IPS DF 6.9 (cell line): ENCODE measurements at places on chromosomes 5 and 9.

DNA sequence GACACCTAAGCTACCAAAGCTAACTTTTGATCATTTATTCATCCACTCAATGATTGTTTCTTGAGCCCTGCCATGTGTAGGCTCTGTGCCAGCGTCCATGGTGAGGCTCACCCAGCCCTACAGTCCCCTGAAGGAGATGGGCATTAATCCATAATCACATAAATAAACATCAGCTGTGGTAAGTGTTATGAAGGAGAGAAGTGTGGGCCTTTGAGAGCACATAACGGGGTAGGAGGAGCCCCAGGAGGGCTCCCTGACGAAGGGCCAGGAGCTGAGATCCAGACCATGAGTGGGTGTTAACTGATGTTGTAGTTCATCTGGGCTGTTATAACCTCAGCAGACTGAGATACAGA, 53.9 kb upstream of the AFAP1L1 start:
- H3K27ac ChIP-seq = no peak overlapping the region
- no peak for DNase-seq
- no peak overlapping the region for H3K4me3 ChIP-seq
- H3K36me3 ChIP-seq = no peaks in the 10 kb centered on the region
- no peaks in the 10 kb centered on the region for H3K27me3 ChIP-seq

DNA sequence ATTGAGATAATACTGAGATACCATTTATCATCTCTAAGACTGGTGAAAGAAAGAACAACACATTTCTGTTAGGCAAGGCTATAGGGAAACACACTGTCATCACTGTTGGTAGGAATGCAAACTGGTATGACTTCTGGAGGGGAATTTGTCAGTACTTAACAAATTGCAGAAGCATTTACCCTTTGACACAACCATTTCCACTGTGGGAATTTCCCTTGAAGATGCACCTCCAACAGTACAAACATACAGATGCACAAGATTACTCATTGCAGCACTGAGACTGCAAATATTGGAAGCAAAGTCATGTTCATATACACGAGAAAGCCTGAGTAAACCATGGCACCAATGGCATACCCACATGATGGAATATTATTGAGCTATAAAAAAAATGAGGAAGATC, 17.6 kb downstream of the GM2A start:
- peaks cover 10% of the 10 kb centered on the region; the same call in 1 of the 2 replicates for H3K36me3 ChIP-seq
- H3K4me1 ChIP-seq = no peaks in the 10 kb centered on the region; the same call in 1 of the 2 replicates
- H3K27ac ChIP-seq = no peak overlapping the region
- no peak overlapping the region for H3K4me3 ChIP-seq

- no peaks in the 10 kb centered on the region for H3K27me3 ChIP-seq
- H3K4me1 ChIP-seq = no peaks in the 10 kb centered on the region
- no peak overlapping the region for H3K4me3 ChIP-seq
- no peaks in the 10 kb centered on the region for H3K36me3 ChIP-seq
- DNase-seq = no peak
- H3K27ac ChIP-seq = no peak overlapping the region
These were observed 460.4 kb downstream of the CTNND2 start for GRCh38 chr5:11443831-11444230.

DNA sequence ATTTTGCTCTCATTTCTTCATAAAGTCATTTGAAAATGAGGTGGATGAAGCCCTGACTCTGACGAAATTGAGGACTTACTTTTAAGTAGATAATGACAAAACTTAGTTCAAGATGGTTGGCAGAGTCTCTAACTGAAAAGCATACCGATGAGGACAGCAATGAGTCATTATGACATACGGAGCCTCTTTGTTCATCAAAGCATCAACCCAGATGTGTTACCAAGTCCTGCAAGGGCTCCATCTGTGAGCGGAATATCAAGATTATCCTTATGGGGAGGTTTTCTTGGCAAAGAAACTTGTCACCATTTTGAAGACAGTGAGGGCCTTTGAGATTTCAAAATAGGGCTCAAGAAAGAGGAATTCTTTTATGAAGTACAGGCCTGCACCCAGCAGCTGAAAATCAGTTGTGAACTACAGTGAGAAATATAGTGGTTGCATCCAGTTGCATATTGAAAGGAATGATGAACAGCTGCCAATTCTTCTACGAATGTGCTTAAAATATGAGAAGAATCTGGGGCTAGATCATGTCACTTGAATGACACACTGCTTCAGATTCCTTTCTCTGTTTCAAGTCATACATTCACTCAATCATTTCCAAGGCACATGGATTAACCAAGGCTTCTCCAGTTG, 86.6 kb upstream of the SLC24A2 start:
- no peak for DNase-seq
- no peaks in the 10 kb centered on the region for H3K27me3 ChIP-seq
- H3K4me3 ChIP-seq = no peak overlapping the region
- no peaks in the 10 kb centered on the region for H3K4me1 ChIP-seq
- no peak overlapping the region for H3K27ac ChIP-seq

DNA sequence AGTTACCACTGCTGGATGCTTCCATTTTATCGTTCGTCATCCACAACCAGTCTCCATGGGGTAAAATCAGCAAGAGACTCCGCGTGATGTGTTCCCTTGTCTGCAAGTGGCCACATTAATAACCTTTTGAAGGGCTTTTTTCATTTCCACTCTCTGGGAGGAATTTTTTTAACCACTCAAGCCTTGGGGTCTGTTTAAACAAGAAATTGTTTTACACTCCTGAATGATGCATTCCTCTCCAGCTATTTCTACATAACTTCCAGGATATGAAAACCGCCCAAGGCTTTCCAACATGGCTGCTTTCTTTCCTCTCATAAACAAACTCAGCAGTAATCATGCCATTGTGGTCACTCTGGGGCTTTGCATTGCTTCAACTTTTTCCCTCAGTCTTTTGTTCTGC, 217.2 kb upstream of the DAPK1 start:
- no peak for DNase-seq
- H3K4me3 ChIP-seq = no peak overlapping the region
- no peak overlapping the region for H3K27ac ChIP-seq
- no peaks in the 10 kb centered on the region for H3K36me3 ChIP-seq
- no peaks in the 10 kb centered on the region for H3K4me1 ChIP-seq
- no peaks in the 10 kb centered on the region for H3K27me3 ChIP-seq

DNA sequence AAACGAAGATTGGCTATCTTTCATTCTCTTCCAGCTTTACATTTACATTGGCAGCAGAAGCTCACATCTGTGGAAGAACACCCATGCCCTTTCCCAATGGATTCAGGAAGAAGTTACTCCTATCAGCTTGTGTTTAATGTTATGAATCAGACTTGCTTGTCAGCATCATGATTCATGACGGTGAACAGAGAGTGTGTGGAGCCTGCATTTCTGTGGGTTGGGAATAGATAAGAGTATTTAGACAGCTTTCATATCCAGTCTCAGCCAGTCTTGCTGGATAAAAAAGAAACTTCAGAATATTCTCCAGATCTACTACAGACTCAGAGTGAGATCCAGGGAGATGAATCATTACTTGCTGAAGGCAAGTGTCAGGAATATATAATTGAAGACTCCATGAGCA, 812.9 kb upstream of the ZNF608 start:
- no peak overlapping the region for H3K4me3 ChIP-seq
- no peaks in the 10 kb centered on the region for H3K36me3 ChIP-seq
- no peak for DNase-seq

DNA sequence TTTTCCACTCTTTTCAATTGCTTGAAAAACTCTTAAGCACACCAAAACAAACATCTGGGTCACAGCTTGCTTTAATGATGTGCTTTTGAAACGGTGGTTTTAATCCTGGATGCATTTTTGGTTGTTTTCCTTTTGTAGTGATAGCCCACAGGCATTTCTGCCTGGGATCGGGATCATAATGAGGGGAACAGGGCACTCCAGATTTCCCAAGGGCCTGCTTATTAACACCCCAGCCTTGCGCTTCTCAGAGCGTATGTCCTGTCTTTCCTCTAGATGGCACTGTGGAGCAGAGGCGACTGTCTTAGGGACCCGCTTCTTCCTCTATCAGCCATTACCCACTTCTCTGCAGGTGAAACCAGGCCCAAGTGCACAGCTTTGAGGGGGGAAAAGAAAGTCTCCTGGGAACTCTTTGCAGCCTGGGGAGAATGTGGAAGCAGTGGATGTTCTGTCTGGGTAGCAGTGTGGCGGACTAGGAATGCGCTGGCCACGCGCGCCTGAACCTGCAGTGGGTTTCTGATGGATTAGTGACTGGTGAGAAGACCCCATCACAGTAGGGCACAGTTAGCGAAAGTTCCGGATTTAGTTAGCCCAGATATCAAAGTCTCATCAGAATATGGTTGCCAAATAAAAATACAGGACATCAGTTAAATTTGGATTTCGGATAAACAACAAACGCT, 190.1 kb downstream of the GNA14 start:
- H3K27me3 ChIP-seq = no peaks in the 10 kb centered on the region
- H3K36me3 ChIP-seq = no peaks in the 10 kb centered on the region
- DNase-seq = peak; percentile 74
- no peaks in the 10 kb centered on the region for H3K4me1 ChIP-seq
- no peak overlapping the region for H3K27ac ChIP-seq
- H3K4me3 ChIP-seq = no peak overlapping the region

- no peaks in the 10 kb centered on the region for H3K27me3 ChIP-seq
- H3K4me3 ChIP-seq = no peak overlapping the region
- H3K4me1 ChIP-seq = no peaks in the 10 kb centered on the region
- H3K36me3 ChIP-seq = no peaks in the 10 kb centered on the region
- no peak for DNase-seq
These were observed 178.7 kb downstream of the PLK2 start for GRCh38 chr5:58281189-58281588.

- no peaks in the 10 kb centered on the region for H3K27me3 ChIP-seq
- peak; percentile 33 for DNase-seq
- peaks cover 4% of the 10 kb centered on the region; the same call in 1 of the 2 replicates for H3K36me3 ChIP-seq
- no peak overlapping the region for H3K27ac ChIP-seq
These were observed 37.7 kb downstream of the LAMC3 start for GRCh38 chr9:131046581-131047202.

GRCh38 chr5:133663397-133664054, 51.2 kb upstream of the FSTL4 start:
- no peaks in the 10 kb centered on the region for H3K36me3 ChIP-seq
- no peak overlapping the region for H3K27ac ChIP-seq
- DNase-seq = no peak
- no peak overlapping the region for H3K4me3 ChIP-seq
- no peaks in the 10 kb centered on the region for H3K27me3 ChIP-seq

DNA sequence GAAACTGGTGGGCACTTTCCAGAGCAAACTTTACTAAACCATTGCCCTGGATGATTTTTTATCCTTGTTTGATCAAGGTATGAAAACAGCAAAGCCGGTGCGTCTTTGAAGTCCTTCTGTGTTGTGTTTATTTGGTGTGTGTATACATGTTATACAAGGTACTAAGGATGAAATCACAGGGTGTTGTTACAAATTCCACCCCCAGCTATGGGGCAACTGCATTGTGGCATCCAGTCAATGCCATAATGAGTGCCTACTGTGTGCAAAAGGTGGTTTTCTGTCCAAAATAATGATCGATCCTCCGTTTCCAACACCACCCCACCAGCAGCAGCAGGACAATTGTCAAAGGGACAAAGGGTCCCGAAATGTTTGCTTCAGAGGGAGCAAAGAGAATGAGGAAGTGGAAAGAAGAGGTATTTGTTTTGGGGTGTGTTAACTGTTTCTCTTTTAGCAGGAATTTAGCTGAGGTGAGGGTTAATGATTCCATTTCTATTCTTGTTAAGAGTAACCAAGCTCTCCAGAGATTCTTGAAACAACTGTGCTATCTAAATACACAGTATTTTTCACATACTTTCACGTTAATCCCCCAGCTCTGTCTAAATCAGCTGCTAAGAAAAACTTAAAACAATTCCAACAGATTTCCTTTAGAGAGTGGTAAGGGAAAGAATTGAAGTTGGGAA, 568.7 kb upstream of the KLF4 start:
- 0 out of 2 replicates have a peak, but pooled peaks cover 2% of the 10 kb centered on the region for H3K4me1 ChIP-seq
- no peak overlapping the region for H3K4me3 ChIP-seq
- no peak overlapping the region for H3K27ac ChIP-seq
- no peaks in the 10 kb centered on the region for H3K36me3 ChIP-seq
- no peaks in the 10 kb centered on the region for H3K27me3 ChIP-seq
- no peak for DNase-seq

DNA sequence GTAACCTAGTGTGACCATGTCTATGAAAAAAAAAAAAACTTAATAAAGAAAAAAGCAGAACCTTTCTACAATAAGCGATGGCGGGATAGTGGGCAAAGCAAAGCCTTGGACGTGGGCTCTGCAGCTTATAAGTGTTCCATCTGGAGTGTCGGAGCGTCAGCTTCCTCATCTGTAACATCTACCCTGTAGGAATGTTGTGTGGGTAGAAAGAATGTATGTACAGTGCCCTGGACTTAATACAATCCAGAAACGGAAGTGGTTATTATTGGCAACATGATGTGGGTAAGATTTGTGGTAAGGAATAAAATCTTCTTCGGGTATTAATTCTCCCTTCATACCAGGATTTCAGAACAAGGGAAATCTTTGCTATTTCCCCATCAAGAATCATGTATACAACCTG, 66.5 kb downstream of the SEMA5A start:
- no peak overlapping the region for H3K4me3 ChIP-seq
- DNase-seq = no peak
- no peaks in the 10 kb centered on the region for H3K4me1 ChIP-seq
- H3K27ac ChIP-seq = no peak overlapping the region
- no peaks in the 10 kb centered on the region for H3K27me3 ChIP-seq

- H3K4me1 ChIP-seq = 0 out of 2 replicates have a peak, but pooled peaks cover 2% of the 10 kb centered on the region
- no peak for DNase-seq
- no peak overlapping the region for H3K27ac ChIP-seq
- no peak overlapping the region for H3K4me3 ChIP-seq
- no peaks in the 10 kb centered on the region for H3K36me3 ChIP-seq
These were observed 65.0 kb downstream of the MAST4 start for GRCh38 chr5:66661149-66661548.

- H3K36me3 ChIP-seq = no peaks in the 10 kb centered on the region
- H3K27me3 ChIP-seq = no peaks in the 10 kb centered on the region
- no peak overlapping the region for H3K27ac ChIP-seq
- DNase-seq = no peak
- H3K4me3 ChIP-seq = no peak overlapping the region
These were observed 101.5 kb downstream of the TAF11L14 start for GRCh38 chr5:17735761-17736160.

DNA sequence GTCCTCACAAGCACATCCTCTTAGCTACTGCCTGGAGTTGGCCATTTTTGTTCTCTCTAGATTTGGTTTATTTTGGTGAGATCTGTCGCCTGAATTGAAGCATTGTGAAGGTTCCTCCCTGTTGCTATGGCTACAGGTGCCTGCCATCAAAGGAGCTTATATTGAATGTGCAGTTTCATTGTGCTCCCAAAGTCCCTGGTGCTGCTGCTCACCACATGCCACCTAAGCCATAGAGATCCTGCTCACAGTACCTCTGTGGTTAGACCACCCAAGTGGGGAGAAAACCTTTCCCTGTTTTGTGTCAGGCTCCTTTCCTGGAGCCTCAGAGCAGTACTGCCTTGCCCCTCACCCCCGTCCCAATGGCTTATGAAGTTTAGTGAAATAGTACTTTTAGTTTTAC, 383.4 kb downstream of the TMEM38B start:
- DNase-seq = no peak
- H3K36me3 ChIP-seq = no peaks in the 10 kb centered on the region
- no peak overlapping the region for H3K4me3 ChIP-seq
- no peak overlapping the region for H3K27ac ChIP-seq
- no peaks in the 10 kb centered on the region for H3K27me3 ChIP-seq

- DNase-seq = no peak
- H3K4me3 ChIP-seq = no peak overlapping the region
- no peaks in the 10 kb centered on the region; the same call in 1 of the 2 replicates for H3K4me1 ChIP-seq
- no peaks in the 10 kb centered on the region for H3K36me3 ChIP-seq
These were observed 42.1 kb upstream of the DAB2 start for GRCh38 chr5:39466846-39467245.
